Activated T-cell treated with anti-CD3 and anti-CD28 coated beads, Interleukin-2, amount 50 U/mL, for 48 hours (primary cell): ENCODE measurements at places on chromosomes 12 and 14.

GRCh38 chr12:111993292-111994150 lies 19.4 kb downstream of the TMEM116 start:
- DNase-seq: no peak

DNA sequence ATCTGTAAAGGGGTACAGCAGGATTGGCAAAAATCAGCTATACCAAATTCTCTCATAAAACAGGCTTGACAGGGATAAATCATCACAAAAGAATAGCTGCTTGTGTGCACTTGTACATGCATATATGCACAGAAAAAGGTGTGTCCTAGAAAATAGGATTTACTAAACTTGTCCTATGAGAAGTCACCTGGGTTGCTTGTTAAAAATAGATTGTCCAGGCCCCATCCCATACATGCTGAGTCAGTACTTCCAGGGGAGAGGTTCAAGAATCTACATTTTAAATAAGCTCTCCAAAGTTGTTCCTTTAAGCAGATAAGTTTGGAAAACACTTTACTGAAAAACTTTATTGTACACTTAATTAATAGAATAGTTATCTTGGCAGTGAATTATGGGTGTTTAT lies 123.1 kb downstream of the ANO6 start:
- DNase-seq: no peak

- DNase-seq: no peak
These were observed 8.0 kb upstream of the PGAM5 start for GRCh38 chr12:132702640-132703039.

DNA sequence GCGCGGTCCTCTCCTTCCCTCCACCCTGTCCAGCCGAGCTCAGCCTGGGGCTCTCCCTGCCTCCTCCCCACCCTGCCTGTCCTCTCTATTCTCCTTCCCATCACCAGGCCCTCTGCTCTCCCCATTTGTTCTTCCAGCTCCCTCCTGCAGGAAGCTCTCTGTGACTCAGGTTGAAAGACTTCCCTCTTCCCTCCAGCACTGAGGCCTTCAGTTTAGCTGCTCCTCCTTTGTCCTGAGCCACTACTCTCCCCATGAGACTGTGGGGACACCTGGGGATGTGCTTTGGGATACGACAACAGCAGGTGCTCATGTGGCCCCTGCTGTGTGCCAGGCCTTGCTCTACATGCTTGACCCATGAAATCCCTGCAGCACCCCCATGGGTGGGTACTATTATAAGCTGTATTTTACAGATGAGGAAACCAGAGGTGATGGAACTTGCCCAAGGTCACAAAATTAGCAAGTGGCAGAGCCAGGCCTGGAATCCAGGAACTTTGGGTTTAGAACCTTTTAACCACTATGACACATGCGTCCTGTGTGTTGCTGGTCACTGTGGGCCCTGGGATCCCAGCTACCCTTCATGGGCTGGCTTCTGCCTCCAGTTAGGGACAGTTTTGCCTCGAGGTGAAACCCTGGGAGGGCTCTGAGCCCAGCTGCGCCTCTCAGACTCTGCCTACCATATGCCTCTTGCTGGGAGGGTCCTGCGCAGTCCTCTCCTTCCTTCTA lies 5.5 kb downstream of the KRT80 start:
- DNase-seq: no peak
